ENCODE measurements at places on chromosomes 3 and 15.

GRCh38 chr3:121627622-121628021 is 33.1 kb downstream of the HCLS1 start:
- H3K4me3 ChIP-seq = no peak overlapping the region
- H3K36me3 ChIP-seq = no peaks in the 10 kb centered on the region
- no peak overlapping the region for H3K27ac ChIP-seq
- no peak for DNase-seq
- H3K4me1 ChIP-seq = no peaks in the 10 kb centered on the region

DNA sequence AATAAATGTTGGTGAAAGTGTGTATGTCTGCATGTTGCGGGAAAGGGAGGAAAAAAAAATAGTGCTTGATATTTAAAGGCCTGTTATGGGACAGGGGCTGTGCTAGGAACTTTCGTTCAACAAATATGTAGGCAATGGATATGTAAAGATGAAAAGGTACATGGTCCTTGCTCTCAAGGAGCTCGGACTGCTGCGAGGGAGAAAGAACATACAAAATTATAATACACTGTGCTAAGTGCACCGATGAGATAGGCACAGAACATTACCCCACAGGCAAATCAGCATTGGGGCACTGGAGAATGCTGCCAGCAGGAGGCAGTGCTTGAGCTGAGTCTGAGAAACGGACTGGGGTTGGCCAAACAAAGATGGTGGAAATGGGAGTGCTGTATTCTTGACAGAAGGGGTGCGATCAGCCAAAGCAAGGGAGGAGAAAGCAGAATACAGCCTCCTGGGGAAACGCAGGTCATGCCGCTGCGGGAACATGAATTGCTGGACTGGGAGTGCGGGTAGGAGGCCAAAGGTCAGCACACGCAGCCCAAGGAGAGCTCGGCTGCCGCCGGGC is 649 bp downstream of the C15orf40 start:
- no peaks in the 10 kb centered on the region for H3K36me3 ChIP-seq
- peak; percentile 87 for DNase-seq

- H3K27me3 ChIP-seq = no peaks in the 10 kb centered on the region
- no peak overlapping the region for H3K4me3 ChIP-seq
- H3K27ac ChIP-seq = no peak overlapping the region
- DNase-seq = no peak
- H3K36me3 ChIP-seq = no peaks in the 10 kb centered on the region
- H3K4me1 ChIP-seq = no peaks in the 10 kb centered on the region
Measured at GRCh38 chr3:156478891-156479290, 76.0 kb downstream of the SSR3 start.

- no peaks in the 10 kb centered on the region for H3K36me3 ChIP-seq
- H3K27ac ChIP-seq = no peak overlapping the region
- no peak overlapping the region for H3K4me3 ChIP-seq
- peak; percentile 75 for DNase-seq
Measured at GRCh38 chr3:144128108-144128892, 156.7 kb downstream of the DIPK2A start.

- H3K27me3 ChIP-seq = no peaks in the 10 kb centered on the region
Measured at GRCh38 chr3:23928524-23928923, 11.6 kb downstream of the RPL15 start.

DNA sequence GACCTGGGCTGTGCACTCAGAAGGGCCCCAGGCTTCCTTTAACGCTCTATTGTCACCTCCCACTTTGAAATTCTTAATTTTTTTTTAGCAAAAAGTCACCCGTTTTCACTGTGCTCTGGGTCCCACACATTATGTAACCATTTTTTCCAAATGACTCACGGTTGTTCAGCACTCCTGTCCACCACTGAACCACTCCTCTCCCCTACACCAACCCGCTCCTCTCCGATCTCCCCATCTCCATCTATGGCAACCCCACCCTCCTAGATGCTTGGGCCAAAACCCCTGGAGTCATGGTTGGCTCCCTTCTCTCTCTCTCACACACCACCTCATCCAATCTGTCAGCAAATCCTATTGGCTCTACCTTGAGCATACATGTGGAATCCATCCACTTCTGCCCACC is 41.2 kb upstream of the LINGO1 start:
- no peak overlapping the region for H3K4me3 ChIP-seq
- no peak overlapping the region for H3K27ac ChIP-seq
- no peak for DNase-seq
- H3K36me3 ChIP-seq = no peaks in the 10 kb centered on the region
- no peaks in the 10 kb centered on the region for H3K27me3 ChIP-seq
- no peaks in the 10 kb centered on the region for H3K4me1 ChIP-seq

GRCh38 chr3:197494366-197495058 is 61.3 kb downstream of the BDH1 start:
- H3K36me3 ChIP-seq = no peaks in the 10 kb centered on the region
- no peaks in the 10 kb centered on the region for H3K27me3 ChIP-seq
- H3K4me1 ChIP-seq = no peaks in the 10 kb centered on the region
- no peak overlapping the region for H3K27ac ChIP-seq
- H3K4me3 ChIP-seq = no peak overlapping the region
- no peak for DNase-seq

DNA sequence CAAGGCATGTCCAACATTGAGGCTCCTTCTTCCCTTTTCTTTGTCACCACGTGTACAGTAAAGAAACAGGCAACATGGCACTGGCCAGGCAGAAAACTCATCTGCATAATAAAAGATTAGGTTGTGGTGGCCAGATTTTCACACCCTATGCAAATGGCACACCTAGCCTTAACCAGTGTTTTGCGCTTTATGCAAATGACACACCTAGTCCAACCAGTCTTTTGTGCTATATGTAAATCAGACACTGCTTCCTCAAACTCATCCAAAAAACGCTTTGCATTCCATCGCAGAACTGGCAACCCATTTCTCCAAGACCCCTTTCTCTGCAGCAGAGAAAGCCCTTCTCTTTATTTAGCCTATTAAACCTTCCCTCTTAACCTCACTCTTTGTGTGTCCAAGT is 109.1 kb downstream of the ZNF385D start:
- no peak for DNase-seq
- H3K4me1 ChIP-seq = peaks cover 3% of the 10 kb centered on the region

GRCh38 chr3:57073628-57074027 is 13.2 kb downstream of the SPATA12 start:
- H3K4me1 ChIP-seq = no peaks in the 10 kb centered on the region

DNA sequence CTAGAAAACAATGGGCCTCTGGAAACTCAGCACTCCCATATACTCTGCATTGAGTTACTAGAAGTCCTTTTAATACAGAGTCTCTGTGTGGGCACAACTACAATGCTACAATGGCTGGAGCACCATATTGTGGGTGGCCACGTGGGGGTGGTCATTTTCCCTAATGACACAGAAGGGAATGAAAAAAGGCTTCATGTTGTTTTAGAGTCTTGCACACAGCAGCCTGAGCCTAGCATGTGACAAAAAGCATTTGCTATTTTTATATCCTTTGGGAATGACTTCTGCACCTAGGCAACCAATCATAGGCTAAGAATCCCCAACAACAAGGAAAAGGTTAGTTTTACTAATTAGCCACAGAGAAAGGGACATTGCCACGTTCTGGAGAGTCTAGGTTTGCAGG is 120.6 kb downstream of the PPM1L start:
- H3K36me3 ChIP-seq = no peaks in the 10 kb centered on the region
- H3K27ac ChIP-seq = no peak overlapping the region
- no peaks in the 10 kb centered on the region for H3K4me1 ChIP-seq
- H3K27me3 ChIP-seq = no peaks in the 10 kb centered on the region

DNA sequence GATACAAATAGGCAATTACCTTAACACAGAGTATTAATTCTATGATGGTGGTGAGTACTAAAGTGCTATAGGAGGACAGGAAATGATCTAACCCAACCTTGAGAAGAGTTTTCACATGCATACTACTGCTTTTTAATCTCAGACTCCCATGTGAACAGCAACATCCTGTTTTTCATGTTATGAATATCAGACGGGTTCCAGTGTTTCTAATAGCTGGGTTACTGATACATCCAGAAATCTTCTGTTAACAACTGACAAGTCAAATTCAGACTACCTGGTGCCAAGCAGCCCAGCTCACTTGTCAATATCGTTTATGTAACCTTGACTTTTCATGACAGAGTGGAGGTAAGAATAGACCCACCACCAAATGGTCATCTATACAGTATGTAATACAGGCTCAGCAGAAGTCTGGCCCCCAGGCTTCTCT is 220.2 kb upstream of the COL8A1 start:
- no peaks in the 10 kb centered on the region for H3K27me3 ChIP-seq
- no peak overlapping the region for H3K27ac ChIP-seq
- H3K36me3 ChIP-seq = no peaks in the 10 kb centered on the region
- no peak overlapping the region for H3K4me3 ChIP-seq

GRCh38 chr15:84112025-84112424 is 123.5 kb upstream of the GOLGA6L4 start:
- H3K4me3 ChIP-seq = no peak overlapping the region
- no peaks in the 10 kb centered on the region for H3K27me3 ChIP-seq
- no peak overlapping the region for H3K27ac ChIP-seq
- DNase-seq = no peak

DNA sequence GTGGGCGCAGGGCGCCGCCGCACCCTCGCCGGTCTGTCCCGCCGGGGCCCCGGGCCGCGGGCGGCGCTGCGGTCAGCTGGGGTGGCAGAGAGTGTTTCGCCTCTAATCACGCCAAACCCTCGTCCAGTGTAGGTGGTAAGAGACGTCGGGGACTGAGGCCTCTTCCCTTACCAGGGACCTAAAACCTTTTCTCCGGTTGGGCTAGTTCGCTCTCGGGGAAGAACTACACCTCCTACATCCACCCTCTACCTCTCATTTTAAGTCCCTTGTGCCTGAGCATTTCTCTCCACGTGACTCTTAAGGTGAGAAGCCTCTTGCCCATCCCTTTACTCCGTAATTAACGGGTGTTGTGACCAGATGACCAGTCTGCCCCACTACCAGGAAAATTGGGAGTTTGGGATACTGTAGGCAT is 520 bp downstream of the TMEM42 start:
- H3K27me3 ChIP-seq = no peaks in the 10 kb centered on the region
- peak overlapping the region; percentile 63 for H3K4me3 ChIP-seq
- peaks cover 5% of the 10 kb centered on the region for H3K4me1 ChIP-seq
- no peaks in the 10 kb centered on the region for H3K36me3 ChIP-seq
- H3K27ac ChIP-seq = no peak overlapping the region

DNA sequence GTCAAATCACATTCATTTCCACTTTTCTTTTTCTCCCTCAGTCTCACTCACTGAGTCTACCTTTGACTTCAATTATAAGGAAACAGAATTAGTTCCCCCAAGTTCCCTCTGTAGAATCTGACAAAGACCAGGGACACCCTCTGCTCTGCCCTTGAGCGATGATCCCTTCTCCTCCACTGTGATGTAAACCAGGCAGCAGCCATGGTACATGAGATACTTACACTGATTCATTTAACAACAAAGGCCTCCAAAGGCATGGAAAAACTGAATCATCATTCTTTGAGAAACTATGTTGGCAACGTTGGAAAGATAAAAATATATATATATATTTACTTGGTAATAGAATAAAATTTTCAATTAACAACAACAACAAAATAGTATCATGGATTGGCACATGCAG is 84.1 kb downstream of the P3H2 start:
- no peak overlapping the region for H3K4me3 ChIP-seq
- no peak for DNase-seq
- H3K4me1 ChIP-seq = no peaks in the 10 kb centered on the region

GRCh38 chr3:193978030-193978429 is 157.9 kb upstream of the HES1 start:
- H3K36me3 ChIP-seq = no peaks in the 10 kb centered on the region
- no peak overlapping the region for H3K4me3 ChIP-seq
- peaks cover 8% of the 10 kb centered on the region for H3K4me1 ChIP-seq

GRCh38 chr15:56894601-56895000 is 23.8 kb upstream of the TCF12 start:
- H3K4me3 ChIP-seq = no peak overlapping the region
- no peak overlapping the region for H3K27ac ChIP-seq
- H3K4me1 ChIP-seq = no peaks in the 10 kb centered on the region
- no peaks in the 10 kb centered on the region for H3K36me3 ChIP-seq
- H3K27me3 ChIP-seq = peaks cover 8% of the 10 kb centered on the region
- DNase-seq = no peak

- no peaks in the 10 kb centered on the region for H3K27me3 ChIP-seq
- peaks cover 4% of the 10 kb centered on the region for H3K4me1 ChIP-seq
- DNase-seq = peak; percentile 29
- H3K27ac ChIP-seq = no peak overlapping the region
- H3K4me3 ChIP-seq = no peak overlapping the region
- H3K36me3 ChIP-seq = no peaks in the 10 kb centered on the region
Measured at GRCh38 chr3:49872801-49873281, 3.1 kb upstream of the CAMKV start.

- H3K36me3 ChIP-seq = no peaks in the 10 kb centered on the region
- no peak overlapping the region for H3K4me3 ChIP-seq
- no peak overlapping the region for H3K27ac ChIP-seq
- H3K27me3 ChIP-seq = no peaks in the 10 kb centered on the region
- H3K4me1 ChIP-seq = no peaks in the 10 kb centered on the region
Measured at GRCh38 chr3:40321818-40322217, 12.3 kb downstream of the EIF1B start.

- H3K27me3 ChIP-seq = no peaks in the 10 kb centered on the region
- H3K4me1 ChIP-seq = no peaks in the 10 kb centered on the region
- H3K36me3 ChIP-seq = no peaks in the 10 kb centered on the region
- no peak for DNase-seq
- no peak overlapping the region for H3K27ac ChIP-seq
Measured at GRCh38 chr3:63685340-63685739, 32.9 kb downstream of the SNTN start.

DNA sequence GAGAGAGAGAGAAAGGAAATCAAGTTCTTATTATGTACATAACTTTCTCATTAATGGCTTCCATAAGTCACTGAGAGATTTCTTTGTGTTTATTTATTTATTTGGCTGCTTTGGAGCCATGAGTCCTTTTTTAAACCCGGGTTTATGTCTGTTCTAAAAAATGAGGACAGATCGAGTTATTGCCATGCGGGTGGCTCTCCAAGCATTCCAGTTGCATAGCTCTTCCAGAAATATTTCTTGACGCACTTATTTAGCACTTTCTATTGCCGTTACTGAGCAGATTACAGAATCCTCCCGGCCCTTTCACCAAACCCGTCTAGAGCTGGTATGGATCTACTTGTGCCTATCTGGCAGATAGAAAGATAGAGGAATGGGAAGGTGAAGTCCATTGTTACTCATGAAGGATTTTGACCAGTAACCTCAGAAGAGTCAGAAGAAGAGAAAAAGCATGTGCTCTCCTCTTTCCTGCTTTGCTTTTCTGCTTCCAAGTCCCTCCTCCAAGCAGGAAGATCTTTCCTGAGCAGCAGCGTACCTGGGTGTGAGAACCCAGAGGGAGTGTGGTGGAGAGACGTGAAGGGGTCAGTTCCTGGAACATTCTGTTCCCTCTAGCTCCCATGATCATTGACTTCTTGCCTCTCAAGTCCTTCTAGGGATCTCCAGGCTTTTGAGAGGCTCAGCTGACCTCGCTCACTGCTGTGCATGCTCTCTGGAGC is 112.8 kb downstream of the LPP start:
- H3K4me1 ChIP-seq = peaks cover 26% of the 10 kb centered on the region
- no peak overlapping the region for H3K4me3 ChIP-seq
- no peak for DNase-seq
- no peak overlapping the region for H3K27ac ChIP-seq

GRCh38 chr3:16147220-16147994 is 27.1 kb upstream of the GALNT15 start:
- no peaks in the 10 kb centered on the region for H3K27me3 ChIP-seq
- H3K27ac ChIP-seq = no peak overlapping the region
- no peaks in the 10 kb centered on the region for H3K4me1 ChIP-seq
- H3K36me3 ChIP-seq = no peaks in the 10 kb centered on the region
- no peak for DNase-seq
- no peak overlapping the region for H3K4me3 ChIP-seq
